Fibroblast of villous mesenchyme (primary cell): ENCODE measurements at places on chromosomes 6 and 20. TPM values are rescaled to one million over a fixed set of nuclear protein-coding genes. Genes with fewer than 3 reads are reported as not detected.

DNA sequence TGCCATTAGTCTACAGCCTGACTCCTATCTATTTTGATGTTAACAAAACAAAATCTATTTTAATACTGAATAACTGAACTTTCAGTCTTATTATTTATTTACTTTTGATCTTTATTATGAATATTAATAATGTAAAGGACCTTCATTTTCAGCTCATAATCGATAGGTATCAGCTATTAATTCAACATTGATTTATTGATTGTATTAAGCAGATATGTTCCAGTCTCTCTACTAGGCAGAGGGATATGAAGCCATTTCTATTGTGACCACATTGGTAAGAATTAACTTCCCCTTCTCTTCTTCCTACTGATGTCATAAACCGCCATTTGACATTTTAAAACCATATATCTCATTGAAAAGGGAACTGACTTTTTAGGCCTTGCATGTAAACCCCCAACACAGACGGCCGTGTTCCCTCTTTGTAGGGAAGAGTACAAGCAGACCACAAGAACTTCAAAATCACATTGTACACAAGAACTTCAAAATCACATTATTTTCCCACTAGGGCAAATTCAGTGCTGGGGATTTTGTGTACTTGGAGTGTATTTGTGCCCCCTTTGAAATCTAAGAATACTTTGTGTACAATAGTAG is 69.5 kb upstream of the FABP7 start:
- no peak for DNase-seq

IMPG1 gene
- total RNA-seq = not detected in 2 replicates

GRCh38 chr6:28923318-28924102 is at the start of gene TRIM27:
Gene TRIM27 (minus strand): TSS chr6:28923985. CDS start chr6:28923632, 353 bp downstream.
- DNase-seq = peak; percentile 84

GRCh38 chr20:57056651-57057050 is 209.8 kb downstream of the BMP7 start:
- DNase-seq = no peak

DNA sequence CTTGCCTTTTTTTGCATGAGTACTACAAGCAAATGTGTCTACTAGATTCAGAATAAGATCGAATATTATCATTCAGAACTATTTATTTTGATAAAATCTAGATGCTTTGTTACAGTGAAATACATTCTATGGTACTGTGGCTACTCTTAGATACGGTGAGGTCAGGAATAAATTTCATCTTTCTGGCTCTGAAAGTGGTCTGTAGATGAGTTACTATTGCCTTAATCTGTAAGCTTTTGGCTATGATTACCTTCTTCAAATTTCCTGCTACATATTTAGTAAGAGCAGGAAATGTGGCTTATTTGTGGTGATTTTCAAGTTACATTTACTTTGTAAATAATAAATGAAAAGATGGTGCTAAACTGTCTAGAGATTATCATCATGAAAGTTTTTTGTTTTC is 50.0 kb downstream of the SCAF8 start:
- DNase-seq = no peak
